ENCODE measurements at places on chromosomes 4 and X. TPM values are rescaled to one million over a fixed set of nuclear protein-coding genes. Genes with fewer than 3 reads are reported as not detected.

The GPR82 gene
- total RNA-seq, result not detected

The PRRG1 gene
- total RNA-seq, result 7.7 TPM

The LRCH2 gene
- total RNA-seq, result 15.8 TPM

The PRPS1 gene
- total RNA-seq, result 28.4 TPM

The ELOVL6 gene
- 22.2 TPM for total RNA-seq

The CPZ gene
- 0.66 TPM for total RNA-seq

The ZXDA gene
- total RNA-seq, result 5.3 TPM

The PF4V1 gene
- 0.33 TPM for total RNA-seq

The HDAC8 gene
- 23.4 TPM for total RNA-seq

The RHOXF2 gene
- total RNA-seq, result not detected

The HDAC6 gene
- total RNA-seq, result 30.6 TPM

The SOX3 gene
- not detected for total RNA-seq

The OPRPN gene
- total RNA-seq, result not detected

The MTMR8 gene
- total RNA-seq, result 0.11 TPM

The GAB3 gene
- 1.4 TPM for total RNA-seq

Data from uterine smooth muscle cell (primary cell).